ENCODE measurements at places on chromosomes 2 and 18.
A peak's percentile ranks its signal among the peaks of the same experiment; 100 is the strongest.

DNA sequence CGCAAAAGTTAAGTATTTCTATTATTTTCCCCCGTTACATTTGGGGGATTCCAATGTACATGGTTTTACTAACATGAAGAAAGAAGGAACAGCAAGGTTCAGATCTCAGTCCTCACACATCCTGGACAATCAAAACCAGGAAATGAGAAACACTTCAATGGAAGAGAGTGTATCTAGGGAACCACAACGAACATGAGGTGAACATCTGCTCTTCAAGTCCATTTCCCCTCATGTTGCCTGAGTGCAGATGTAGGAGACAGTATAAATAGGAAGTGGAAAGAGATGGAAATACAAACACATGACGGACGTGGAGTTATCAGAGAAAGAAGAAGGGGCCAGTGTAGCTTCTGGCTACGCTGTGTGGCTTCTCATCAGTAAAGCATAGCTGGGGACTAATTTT lies 52.6 kb downstream of the CHN1 start:
- DNase-seq: no peak

GRCh38 chr2:175454953-175455389 lies 273.5 kb upstream of the ATP5MC3 start:
- DNase-seq: no peak

DNA sequence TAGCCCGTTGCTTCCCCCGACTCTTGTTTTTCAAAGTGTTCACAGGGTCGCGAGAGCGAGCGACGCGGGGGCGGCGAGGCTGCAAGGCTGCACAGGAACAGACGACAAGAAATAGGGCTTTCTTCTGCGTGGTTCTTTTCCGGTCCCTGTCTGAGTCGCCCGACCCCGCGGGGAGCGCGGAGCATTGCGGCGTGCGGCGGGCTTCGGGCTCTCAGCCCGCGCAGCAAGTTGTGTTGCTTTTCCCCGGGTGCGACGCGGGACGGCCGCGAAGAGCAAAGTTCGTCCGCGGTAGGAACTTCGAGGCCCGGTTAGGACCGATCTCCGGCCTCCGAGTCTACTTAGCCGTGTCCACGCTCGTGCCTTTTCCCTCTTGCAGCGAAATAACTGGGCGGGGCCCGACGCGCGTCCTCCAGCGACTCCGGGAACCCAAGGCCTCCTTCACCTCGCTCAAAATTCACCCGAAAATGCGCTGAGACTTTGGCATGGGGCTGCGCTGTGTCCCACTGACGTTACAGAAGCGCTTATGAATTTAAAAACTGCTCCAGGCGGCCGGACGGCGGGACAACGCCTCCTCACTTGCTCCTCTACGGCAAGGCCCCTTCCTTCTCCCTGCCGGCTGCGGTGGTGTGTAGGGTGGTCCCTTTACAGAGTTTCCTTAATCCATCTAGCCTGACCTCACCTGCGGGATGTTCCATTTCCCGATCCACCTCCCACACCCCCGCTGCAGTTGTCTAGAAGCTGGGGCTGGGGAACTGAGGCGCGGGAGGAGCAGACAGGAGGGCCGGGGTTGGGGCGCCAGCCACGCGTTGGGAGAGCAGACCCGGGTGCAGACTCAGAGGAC lies 1.5 kb upstream of the BCL2L11 start:
- DNase-seq: no peak

- no peak for DNase-seq
These were observed 2045.3 kb upstream of the PIK3C3 start for GRCh38 chr18:39909706-39910105.

GRCh38 chr2:118221536-118222272 lies 133.4 kb downstream of the INSIG2 start:
- DNase-seq: peak; percentile 73

DNA sequence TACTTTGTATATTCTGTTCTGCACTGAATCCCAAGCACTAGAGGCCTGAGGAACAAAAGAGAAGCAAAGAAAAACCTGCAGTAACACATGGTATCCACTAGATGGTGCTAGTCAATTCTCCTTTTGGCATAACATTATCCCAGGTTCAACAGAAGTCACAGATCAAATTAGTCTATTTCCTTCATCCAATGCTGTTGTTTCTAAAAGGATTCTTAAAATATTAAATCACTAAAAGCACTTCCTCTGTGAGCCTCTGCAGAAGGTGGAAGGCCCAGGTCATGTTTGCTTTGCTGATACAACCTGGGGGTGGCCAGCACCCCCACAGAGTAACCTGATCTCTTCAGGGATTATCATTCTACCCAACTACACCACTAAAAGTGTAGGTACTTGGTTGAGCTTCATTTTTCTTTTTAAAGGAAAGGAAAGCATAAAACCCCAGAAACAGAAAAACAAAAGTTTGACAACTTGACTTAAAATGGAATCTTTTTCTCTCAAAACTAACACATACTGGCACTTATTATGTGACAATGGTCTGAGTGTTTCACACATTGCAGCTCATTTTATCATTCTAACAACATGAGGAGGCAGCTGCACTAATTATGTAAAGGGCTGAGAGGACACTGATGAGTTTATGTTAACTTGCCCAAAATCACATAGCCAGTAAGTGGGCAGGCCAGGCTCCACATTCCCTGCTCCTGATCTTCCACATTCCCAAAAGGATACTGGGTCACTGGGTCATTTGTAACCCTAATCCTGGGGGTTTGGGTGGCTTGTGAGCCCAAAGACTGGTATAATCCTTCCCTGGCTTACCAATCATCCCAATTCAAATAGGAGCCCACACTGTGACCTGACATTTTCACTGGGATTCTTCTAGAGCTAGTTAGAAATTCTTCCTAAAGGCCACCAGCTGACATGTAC lies 66.8 kb upstream of the DNER start:
- DNase-seq: peak; percentile 56

GRCh38 chr2:215260097-215260677 lies 51.7 kb upstream of the ATIC start:
- DNase-seq: no peak

GRCh38 chr2:85888020-85888683 lies 638 bp downstream of the ST3GAL5 start:
- DNase-seq: peak; percentile 23

- DNase-seq: no peak
These were observed 591.3 kb upstream of the ZNF804A start for GRCh38 chr2:184006998-184007397.

- DNase-seq: peak; percentile 69
These were observed 4.5 kb downstream of the SEMA4F start for GRCh38 chr2:74658516-74658915.

DNA sequence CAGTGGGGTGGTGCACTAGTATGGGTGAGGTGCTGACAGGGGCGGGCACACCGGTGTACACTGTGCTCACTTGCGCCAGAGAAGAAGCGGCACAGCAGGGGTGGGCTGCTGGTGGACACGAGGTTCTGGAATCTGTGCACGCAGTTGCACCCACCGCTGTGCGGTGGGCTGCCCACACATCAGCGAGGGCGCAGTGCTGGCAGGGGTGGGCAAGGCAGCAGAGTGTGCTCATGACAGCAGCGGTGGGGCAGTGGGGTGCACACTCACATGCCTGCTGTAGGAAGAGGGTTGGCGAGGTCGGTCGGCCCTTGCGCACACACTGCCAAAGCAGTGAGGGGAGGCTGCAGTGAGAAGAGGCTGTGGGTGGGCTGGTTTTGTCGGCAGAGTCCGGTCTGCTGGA lies 141.8 kb downstream of the GALNT13 start:
- DNase-seq: no peak

DNA sequence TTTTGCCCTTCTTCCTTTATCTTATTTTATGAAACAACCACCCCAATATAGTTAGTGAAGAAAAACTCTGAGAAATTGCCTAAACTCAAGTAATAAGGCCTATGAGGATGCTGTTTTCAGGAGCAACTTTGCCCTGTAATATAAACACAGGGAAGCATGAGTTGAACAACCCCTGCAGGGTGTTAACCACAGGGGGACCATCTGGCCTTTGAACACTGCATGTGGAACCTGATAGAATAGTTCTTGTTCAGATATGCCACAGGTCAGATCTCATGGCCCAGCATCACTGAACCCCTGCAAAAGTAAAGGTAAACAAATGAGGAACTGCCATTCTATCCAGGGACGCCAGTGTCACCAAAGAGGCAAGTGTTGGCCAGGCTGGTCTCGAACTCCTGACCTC lies 82.6 kb downstream of the MAPK4 start:
- DNase-seq: no peak

- DNase-seq: no peak
These were observed 13.2 kb downstream of the TSHZ1 start for GRCh38 chr18:75223687-75224347.

GRCh38 chr2:44121899-44122298 lies 46.8 kb upstream of the PPM1B start:
- DNase-seq: no peak

DNA sequence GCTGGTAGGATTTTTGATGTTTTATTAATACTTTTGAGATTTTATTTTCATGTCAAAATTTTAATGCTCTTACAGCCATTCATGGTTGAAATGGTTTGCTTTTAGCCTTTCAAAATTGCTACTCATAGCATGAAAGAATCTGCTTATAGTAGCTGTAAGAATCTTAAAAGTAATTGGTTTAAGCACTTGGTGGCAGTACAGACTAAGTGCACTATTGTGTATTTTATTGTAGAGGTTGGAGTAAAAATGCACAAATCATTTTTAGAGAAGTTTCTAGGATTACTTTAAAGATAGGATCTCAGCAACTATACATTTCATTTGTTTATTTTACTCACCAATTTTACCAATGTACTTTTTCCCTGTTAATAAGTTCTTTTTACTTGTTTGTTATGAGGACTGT lies 205.8 kb downstream of the SPAG16 start:
- no peak for DNase-seq

DNA sequence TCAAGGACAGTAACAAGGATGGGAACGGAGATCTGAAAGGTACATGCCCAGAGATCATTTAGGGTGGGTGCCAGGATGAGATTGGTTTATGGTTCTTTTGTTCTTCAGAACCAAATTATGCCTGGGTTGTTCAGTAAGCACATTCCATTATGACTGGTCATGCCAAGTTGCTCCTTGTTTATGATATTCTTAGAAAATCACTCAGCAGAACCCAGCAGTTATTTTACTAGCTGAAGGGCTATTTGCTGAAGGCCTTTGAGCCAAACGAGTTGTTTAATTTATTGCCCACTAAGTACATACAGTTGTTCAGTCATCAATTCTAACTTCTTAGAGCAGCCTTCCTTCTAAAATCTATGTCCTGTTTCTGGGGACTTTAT lies 635 bp downstream of the SLC3A1 start:
- peak; percentile 26 for DNase-seq

DNA sequence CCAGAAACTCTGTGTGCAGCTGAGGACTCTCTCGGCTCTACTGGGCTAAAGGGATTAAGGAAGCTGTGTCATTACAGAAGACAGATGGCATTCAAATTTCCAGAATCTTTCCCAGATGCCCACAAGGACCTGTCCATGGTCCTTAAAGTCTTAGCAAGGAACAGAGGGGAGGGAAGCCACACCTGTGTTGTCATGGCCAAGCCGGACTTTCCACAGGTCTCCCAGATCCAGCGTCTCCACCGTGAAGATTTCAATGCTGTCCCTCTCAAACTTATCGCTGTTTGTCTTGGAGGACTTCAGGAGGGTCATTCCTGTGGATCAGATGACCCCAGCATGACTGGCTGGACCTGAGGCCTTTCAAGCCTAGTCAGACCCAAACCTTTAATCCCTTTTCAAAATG lies 114.5 kb downstream of the LOXHD1 start:
- no peak for DNase-seq

DNA sequence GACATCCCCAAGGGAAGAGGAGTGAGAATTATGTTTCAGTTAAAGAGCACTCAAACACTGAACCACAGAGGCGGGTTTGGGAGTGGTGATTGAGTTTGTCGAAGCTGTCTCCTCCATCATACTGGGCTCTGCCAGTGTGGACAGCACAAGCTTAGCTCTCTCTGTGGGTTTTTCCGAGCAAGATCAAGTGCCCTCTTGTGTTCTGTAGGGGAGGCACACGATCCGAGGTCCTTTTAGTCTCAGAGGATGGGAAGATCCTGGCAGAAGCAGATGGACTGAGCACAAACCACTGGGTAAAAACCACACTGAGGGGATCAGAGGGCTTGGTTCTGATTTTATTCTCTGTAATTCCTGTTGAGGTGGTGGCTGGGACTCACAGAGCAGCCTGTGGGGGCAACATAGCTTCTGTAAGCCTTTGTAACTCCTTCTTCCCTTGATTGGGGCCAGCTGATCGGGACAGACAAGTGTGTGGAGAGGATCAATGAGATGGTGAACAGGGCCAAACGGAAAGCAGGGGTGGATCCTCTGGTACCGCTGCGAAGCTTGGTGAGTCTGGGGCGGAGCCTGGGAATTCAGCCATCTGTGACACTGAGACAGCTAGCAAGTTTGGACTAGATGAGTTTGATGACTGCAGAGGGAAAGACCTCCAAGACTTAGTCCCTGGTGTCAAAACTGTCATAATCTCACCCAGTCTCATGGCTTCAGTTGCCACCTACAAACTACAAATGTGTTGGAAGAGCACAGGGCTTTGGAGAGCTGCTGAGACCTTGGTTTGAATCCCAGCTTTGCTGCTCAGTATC lies 2.0 kb downstream of the NAGK start:
- peak; percentile 50 for DNase-seq

DNA sequence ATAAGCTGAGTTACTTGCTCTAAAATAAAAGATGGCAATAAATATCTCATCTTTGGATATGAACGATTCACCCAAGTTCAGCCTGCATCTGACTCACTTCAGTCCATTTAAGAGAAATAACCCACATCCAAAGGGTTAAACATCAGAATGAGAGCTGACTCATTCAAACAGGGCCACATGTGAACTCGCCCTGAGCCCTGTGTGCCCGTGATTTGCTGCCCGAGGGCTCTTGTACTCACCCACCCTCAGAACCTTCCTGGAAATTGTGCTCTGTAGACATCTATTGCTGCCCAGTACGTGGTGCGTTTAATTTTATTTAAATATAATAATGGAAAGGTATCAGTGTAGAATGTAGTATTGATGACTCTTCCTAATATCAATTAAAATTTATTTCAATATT lies 66.9 kb upstream of the RBM44 start:
- peak; percentile 68 for DNase-seq

DNA sequence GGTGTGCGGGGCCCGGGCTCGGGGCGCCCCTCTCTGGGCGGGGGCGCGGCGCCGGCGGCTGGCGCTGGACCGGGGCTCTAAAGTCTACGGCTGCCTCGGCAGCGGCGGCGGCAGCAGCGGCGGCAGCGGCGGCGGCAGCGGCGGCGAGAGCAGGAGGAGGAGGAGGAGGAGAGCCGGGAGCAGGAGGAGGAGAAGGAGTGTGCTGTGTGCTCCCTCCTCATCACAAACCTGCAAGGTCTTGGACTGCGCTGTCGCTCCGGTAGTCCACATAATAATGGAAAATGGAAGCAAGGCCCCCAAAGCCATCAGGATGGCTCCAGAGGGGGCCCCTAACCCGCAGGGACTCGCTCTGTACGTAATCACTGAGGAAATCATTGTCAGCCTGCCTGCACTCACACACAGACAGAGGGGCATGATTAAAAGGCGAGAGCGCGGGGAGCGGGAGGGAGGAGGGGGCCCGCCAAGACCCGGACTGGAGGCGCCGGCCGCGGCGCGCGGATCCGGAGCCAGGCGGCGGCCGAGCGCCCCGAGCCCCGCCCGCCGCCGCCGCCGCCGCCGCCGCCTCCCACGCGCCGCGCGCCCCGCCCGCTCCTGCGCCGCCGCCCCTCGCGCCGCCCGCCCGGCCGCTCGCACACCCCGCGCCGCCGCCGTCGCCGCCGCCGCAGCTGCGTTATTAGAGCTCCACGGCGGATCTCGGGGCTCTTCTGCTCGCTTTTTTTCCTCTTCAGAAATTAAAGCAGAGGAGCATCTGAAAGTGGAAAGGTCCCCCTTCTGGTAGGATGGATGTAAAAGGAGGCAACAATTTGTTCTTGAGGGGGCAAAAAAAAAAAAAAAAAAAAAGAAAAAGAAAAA lies at the start of gene ZNF521:
Gene ZNF521 (minus strand): TSS at position 390 of the 852 bp plus-strand sequence. CDS start 1,220 bp downstream, outside the sequence.
- DNase-seq: peak; percentile 92
